ENCODE measurements at places on chromosomes 2 and 18. TPM values are rescaled to one million over a fixed set of nuclear protein-coding genes. Genes with fewer than 3 reads are reported as not detected.

The SPDYA gene
- 0.92 TPM for total RNA-seq

The PFN4 gene
- 0.24 TPM for total RNA-seq

DNA sequence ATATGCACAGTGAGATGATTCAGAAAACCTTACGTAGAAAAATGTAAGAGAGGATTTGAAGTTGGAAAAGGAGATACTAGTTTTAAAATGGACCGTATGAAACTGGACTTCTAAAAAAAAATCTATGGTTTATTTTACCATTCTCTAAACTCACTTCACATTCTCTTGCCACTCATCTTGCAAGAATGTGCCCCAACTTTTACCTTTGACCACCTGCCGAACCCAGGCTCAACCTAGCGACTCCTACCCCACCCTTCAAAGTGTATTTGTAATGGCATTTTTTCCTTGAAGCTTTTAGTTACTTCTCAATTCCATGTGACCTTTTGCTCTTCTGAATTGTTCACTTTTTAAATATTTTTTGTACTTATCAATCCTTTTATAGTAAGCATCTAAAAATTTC is 160.8 kb downstream of the PHLPP1 start:
- no peak for ATAC-seq

GRCh38 chr2:237873421-237873831 is 14.0 kb downstream of the RAMP1 start:
- ATAC-seq = peak; percentile 53

GRCh38 chr2:33318456-33318855 is 158.0 kb upstream of the RASGRP3 start:
- ATAC-seq = no peak

DNA sequence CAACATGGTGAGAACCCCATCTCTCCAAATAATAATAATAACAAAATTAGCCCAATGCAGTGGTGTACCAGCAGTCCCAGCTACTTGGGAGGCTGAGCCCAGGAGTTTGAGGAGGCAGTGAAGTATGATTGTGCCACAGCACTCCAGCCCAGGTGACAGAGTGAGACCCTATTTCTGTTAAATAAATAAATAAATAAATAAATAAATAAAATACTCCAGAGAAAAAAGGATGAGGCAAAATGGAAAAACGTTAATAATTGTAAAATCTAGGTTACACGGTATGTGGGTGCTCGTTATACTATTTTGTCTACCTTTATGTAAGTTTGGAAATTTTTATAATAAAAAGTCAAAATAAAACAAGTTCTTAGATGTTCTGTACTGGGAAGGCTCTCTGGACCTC is 8.6 kb upstream of the EMX1 start:
- ATAC-seq = no peak

GRCh38 chr2:200373231-200373630 is 66.7 kb downstream of the SPATS2L start:
- ATAC-seq = no peak

GRCh38 chr2:211364911-211365310 is 808.5 kb downstream of the CPS1 start:
- ATAC-seq = no peak

DNA sequence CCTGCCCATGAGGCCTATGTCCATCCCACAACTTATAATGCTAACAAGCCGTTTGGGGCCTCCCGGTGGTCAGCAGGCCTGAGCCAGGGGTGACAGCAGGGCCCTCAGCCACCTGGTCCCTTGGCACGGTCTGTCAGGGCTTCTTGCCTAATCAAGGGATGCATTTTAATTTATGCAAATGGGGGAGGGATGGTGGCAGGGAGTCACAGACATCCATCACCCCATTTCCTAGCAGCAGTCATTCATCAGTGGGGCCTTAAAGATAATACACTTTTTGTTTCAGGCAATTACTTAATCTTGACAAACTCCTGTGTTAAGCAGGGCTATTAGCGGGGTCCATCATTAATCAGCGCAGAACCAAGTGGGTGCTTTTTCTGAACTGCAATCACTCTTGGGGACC is 174.5 kb downstream of the GLI2 start:
- no peak for ATAC-seq

The LIMS3 gene
- total RNA-seq = not detected

GRCh38 chr2:199777916-199778315 is 73.1 kb downstream of the FTCDNL1 start:
- no peak for ATAC-seq

DNA sequence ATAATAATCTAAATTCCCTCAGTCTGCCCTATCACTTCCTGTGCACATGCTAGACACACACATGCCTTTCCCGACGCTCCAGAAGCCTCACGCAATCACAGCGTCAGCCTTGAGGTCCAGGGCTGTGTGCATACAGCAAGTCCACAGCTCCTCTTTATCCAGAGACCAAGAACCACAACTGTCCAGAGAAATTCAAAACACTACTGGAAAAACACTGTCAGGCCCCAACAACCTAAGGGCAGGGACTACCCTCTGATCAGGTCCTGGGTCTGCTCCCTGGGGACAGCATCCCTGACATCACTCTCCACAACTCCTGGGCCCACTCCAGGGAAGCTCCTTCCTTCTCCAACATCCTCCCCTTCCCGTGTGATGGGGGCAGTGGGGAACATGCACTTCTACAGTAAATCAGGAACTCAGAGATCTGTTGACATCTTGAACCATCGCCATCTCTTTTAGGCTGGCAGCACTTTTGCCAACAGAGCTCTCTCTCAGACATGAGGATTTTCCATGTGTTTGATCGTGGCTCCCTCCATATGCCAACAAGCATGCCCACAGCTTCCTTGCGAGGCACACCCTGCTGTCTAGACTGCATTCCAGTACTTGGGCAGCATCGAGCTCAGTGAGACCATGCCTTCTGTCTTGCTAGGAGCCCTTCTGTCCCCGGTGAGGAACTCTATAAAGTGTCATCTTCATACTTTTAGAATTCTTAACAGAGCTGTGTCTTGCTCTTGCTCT is 15.4 kb downstream of the TEX51 start:
- no peak for ATAC-seq

DNA sequence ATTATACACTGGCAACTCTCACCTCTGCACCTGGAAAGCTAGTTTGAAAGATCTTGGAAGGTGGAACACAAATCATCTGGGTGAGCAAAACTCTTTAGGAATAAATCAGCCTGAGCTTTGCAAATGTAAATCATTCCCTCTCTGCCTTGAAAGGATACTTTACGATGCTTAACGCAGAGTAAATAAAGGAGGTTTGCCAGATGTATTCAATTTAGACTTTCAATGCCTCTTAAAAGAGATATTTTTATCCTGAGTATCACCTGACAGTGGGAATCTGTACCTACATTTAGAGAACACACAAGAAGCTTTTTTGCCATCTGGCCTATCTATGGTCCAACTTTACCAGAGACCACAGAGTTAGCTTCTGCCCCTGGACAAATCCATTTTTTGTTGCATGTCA is 983.2 kb upstream of the CDH2 start:
- ATAC-seq = no peak

- ATAC-seq = no peak
These were observed 184.1 kb downstream of the C1D start for GRCh38 chr2:67878743-67879142.

- ATAC-seq = peak; percentile 89
These were observed 17.1 kb downstream of the TRIB2 start for GRCh38 chr2:12733846-12734245.

GRCh38 chr18:8341481-8342230 is 267.6 kb upstream of the RAB12 start:
- no peak for ATAC-seq

GRCh38 chr2:9236867-9237266 is 30.3 kb downstream of the ASAP2 start:
- ATAC-seq = no peak

DNA sequence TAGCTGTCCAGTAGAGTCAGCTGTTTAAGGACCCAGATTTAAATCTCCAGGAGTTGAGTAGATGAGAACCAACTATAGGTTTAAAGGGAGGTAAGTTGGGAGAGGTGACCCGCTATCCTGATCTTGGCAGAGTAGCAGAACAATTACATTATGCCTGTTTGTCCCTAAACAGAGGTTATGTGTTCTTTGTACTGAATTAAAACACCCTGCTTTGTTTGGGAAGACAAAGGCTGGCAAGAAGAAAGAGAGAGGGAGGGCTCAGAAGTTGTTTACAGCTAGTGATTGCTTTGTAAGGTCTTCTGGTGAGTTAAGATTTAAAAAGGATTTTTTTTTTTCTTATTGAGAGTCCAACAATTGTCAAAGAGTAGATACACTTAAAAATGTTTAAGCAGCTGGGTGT is 37.3 kb downstream of the USP14 start:
- ATAC-seq = no peak

DNA sequence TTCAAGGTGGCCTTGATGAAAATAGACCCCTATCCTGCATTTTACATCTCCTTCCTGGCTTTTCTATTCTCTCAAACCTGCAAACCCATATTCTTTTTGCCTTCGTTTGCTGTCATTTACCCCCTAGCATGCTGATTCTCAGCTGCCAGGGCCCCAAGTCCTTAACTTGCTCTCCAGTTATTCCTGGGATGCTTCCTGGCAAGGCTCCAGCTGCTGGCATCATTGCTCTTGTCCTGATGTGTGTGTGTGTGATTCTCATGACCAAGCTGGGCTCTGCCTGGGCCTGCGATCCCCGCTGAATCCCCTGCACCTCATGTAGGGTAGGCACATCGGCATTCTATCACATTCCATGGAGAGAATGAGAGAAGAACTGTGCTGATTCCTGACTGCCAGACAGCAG is 11.9 kb downstream of the NPAS2 start:
- peak; percentile 24 for ATAC-seq

The PROM2 gene
- 100 TPM for total RNA-seq

The BCL2 gene
- total RNA-seq = 2.3 TPM

- ATAC-seq = peak; percentile 25
These were observed 506.2 kb upstream of the TMEFF2 start for GRCh38 chr2:192700934-192701333.

- no peak for ATAC-seq
These were observed 913.4 kb downstream of the CBLN2 start for GRCh38 chr18:71630696-71631095.

- peak; percentile 87 for ATAC-seq
These were observed at the start of gene TTL for GRCh38 chr2:112481528-112482233. TSS of gene TTL (plus strand) at chr2:112482156. CDS start at chr2:112482345, 189 bp downstream.

DNA sequence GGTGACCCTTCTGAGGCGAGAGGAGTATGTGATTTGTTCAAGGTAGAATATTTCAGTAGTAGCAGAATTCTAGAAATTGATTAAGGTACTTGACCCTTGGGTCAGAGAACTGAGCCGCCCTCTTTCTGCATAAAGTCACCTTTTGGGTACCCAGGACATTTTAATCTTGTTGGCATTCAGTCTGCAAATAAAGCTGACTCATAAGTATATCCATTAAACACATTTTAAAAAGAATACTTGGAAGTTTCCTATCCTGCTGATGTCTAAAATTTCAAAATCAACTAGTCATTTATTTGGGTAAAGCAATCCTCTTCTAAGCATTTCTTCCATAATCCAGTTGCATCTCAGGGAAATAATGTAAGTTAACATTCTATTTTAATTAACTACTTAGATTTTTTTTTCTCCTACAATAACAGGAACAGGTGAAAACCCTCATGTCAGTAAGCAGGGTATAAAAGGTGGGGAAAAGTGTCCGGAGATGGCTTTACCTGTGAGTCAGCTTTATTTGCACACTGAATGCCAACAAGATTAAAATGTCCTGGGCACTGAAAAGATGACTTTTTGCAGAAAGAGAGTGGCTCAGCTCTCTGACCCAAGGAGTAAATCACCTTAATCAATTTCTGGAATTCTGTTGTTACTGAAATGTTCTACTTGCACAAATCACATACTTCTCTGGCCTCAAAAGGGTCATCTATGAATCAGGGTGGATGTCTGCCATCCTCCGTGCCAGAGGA is 78.7 kb upstream of the ITGA6 start:
- ATAC-seq = no peak

The UGT1A4 gene
- 0.80 TPM for total RNA-seq

GRCh38 chr18:3368193-3368592 is 81.8 kb upstream of the TGIF1 start:
- no peak for ATAC-seq

The MOCOS gene
- 16.0 TPM for total RNA-seq

The TSN gene
- 38.7 TPM for total RNA-seq

The CHRNG gene
- total RNA-seq = not detected

The COL4A4 gene
- 0.24 TPM for total RNA-seq

The KIF1A gene
- total RNA-seq = 0.12 TPM

GRCh38 chr18:25650201-25650941 is 298.4 kb upstream of the ZNF521 start:
- no peak for ATAC-seq

Measured in esophagus mucosa (tissue), 1 donor.